ENCODE measurements at places on chromosomes 1 and 21.

DNA sequence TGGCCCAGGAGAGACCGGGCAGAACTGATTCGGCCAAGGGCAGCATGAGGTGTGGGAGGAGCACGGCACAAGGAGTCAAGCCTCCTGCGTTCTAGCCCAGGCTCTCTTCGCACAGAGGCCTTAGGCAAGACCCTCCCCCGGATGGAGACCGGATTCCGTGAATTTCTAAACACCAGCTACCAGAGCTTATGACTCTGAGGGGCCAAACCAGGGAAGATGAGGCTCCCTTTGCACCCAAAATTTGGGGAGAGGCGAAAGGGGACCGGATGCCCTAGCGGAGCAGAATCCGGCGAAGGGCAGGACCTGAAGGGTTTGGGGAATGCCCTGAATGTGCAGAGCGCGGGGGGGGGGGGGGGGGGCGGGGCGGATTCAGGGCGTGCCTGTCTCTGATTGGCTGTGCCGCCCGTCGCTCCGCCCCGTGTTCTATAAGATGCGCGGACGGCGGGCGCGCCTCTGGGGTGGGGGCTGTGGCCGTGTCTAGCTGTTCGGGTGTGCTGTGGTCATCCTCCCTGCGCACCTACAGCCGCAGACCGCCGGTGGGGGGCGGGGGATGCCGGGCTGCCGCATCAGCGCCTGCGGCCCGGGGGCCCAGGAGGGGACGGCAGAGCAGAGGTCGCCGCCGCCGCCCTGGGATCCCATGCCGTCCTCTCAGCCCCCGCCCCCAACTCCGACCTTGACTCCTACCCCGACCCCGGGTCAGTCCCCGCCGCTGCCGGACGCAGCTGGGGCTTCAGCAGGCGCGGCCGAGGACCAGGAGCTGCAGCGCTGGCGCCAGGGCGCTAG lies at the start of gene TRNP1:
Gene TRNP1 (plus strand): TSS at position 456 of the 783 bp plus-strand sequence. CDS start 95 bp downstream, at position 551.
- DNase-seq: peak; percentile 88

GRCh38 chr1:63774617-63775417 lies 1.0 kb downstream of the ROR1 start:
- DNase-seq: peak; percentile 79

DNA sequence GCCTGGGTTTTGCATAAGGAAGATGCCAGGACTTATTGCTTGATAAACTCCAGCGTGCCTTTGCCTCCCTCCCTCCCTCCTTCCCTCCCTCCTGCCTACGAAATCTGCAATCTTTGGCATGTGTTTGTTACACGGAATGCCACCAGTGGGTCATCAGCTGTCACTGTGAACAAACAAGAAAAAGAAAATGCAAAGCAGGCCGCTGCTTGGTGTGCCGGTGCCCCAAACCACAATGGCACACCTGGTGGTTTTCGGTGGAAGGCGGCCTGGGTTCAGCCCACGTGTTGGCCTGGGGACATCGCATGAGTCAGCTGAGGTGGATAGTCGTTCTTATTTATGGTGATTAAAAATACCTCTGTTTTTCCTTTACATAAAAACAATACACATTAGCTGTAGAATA lies 16.3 kb upstream of the IFNLR1 start:
- peak; percentile 57 for DNase-seq

DNA sequence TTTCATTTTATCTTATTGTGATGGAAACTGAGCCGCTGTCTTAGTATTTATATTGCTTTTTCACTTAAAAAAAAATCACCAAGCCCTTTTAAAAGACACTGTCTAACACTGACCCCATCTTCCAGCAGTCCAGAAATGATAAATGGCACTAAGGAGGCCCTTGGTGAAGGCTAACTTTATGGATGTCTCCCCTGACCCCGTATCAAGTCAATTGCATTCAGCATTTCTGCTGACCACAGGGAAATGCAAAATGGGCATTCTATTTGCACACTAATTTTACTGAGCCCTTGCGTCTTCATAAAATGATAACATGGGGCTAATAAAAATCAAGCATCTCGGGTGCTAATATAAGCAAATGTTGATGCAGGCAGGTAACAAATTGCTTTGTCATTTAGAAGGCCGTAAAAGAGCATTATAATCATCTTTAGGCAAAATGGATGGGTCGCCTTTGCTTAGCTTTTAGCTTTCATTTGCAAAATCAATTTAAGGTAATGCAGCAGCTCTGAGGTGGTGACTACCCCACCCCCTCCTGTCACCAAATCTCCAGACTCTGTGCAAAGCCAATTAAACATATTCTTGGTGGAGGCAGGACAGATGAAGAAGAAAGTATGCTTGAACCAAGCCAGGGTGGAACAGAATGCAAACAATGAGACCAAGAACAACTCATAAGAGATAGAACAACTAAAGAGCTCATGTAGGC lies 110.8 kb downstream of the BEND5 start:
- no peak for DNase-seq

GRCh38 chr1:208387908-208388811 lies 144.0 kb upstream of the PLXNA2 start:
- DNase-seq: no peak

DNA sequence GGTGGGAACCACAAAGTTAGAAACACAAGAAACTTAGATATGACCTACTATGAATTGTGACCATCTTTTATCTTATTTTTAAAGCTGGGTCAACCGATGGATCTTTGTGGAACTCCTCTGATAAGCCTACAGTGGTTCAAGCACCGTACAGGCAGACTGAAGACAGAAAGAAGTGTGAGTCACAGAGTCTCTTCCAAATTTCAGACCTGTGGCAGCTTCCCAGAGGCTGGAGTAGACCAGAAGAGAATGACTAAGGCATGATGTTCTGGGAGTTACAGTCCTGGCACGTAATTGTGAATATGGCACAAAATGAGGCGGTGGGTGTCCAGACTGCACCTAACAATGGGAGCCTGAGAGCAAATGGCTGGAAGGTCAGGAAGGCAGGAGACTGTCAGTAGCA lies 70.0 kb downstream of the LMO4 start:
- DNase-seq: peak; percentile 56

DNA sequence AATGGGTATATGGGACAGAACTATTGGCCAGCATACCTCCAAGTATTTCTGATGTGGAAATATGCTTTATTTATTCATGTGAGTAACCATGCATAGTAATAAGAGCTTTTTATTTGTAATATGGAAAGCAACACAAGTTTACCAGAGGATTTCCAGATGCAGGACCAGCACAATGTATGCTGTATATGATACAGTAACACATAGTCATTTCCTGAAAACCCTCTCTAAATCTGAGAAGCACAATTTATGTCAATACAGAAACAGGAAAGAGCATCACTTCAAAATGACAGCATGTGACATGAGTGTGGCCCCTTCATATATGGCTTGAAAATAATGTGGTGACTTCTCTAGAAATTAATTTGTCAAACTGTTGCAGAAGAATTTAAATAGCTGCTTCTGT lies 1134.7 kb upstream of the ADGRL2 start:
- no peak for DNase-seq
